Mononuclear cell (primary cell): ENCODE measurements at places on chromosomes 13 and 19. TPM values are rescaled to one million over a fixed set of nuclear protein-coding genes. Genes with fewer than 3 reads are reported as not detected.

The SSC5D gene
- 0.10 TPM for total RNA-seq

The NCR1 gene
- 10.4 TPM for total RNA-seq

The SERTM1 gene
- not detected for total RNA-seq

The B3GNT3 gene
- 0.10 TPM for total RNA-seq

The FUT6 gene
- total RNA-seq = not detected

The CERS4 gene
- 13.1 TPM for total RNA-seq

The IRS2 gene
- 48.1 TPM for total RNA-seq

The IZUMO2 gene
- not detected for total RNA-seq

The ZNF226 gene
- total RNA-seq = 7.6 TPM

The GRIK5 gene
- 0.21 TPM for total RNA-seq

The RXFP2 gene
- not detected for total RNA-seq
